Activated T-helper 1 cell treated with Interleukin-2 at 50 U/mL for 16 hours (primary cell): ENCODE measurements at places on chromosomes 5 and 9.

DNA sequence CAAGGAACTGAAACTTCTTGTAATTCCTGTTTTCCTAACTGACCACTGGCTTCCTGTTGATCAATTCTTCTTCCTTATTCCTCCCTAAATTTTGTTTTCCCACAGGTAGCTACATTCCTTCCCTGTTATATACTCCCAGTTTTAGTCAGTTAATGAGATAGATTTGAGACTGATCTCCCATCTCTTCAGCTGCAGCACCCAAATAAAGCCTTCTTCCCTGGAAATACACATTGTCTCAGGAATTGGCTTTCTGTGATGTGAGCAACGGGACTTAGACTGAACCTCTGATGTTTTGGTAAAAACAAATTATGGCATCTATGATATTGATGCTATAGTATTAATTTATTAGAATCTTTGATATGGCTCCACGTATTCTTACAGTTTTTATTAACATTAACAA, 617.3 kb upstream of the ST8SIA4 start:
- no peak for DNase-seq

- no peak for DNase-seq
These were observed 41.8 kb downstream of the CAVIN4 start for GRCh38 chr9:100619665-100620064.

DNA sequence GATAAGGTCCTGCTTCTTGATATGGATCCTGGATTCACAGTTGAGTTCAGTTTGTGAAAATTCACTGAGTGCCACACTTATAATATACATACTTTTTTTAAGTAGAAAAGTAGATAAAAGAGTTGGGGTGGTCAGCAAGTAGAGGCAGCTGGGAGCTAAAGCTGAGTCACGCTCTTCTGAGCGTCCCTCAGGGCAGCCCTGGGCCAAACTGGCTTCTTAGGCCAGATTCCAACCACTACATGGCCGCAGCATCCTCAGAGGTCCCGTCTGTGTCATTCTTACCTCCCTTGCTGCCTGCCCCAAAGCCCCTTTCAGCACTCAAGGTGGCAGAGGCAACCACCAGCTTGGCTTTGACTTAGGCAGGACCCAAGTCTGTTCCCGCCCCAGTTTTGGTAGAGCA, 123.3 kb upstream of the TBC1D2 start:
- no peak for DNase-seq

GRCh38 chr5:64437496-64437895, 68.3 kb upstream of the RGS7BP start:
- no peak for DNase-seq

DNA sequence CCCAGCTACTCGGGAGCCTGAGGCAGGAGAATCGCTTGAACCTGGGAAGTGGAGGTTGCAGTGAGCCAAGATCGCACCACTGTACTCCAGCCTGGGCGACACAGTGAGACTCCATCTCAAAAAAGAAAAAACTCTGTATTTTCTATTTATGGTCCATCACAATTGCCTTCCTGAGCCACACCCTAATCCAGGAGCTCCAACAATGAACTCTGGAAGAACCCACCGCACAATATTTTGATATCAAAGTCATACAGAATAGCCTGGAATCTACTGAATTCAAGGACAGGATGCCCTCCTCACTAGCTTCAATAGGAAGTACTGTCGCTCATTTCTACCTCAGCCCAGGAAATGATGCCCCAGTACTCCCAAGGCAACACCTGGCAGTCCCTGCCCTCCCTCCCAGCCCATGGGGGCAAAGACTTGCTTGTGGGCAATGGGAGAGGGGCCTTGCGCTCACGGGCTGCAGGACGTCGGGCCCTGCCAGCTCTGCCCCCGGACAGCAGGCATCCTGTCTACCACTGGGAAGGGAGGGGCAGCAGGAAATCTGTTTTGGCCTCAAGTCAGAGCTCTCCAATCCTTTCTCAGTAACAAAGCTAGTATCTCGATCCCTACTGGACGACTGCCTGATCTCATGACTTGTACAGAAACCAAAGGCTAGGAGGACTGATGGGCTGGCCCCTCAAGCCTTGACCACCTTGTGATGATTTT, 19.7 kb downstream of the UBAC1 start:
- DNase-seq: no peak

- DNase-seq: no peak
These were observed 488.1 kb upstream of the ADAMTS16 start for GRCh38 chr5:4651806-4652565.

- no peak for DNase-seq
These were observed 36.3 kb downstream of the GLIS3 start for GRCh38 chr9:4263591-4263990.

- no peak for DNase-seq
These were observed 14.3 kb downstream of the PTPA start for GRCh38 chr9:129125478-129125877.
